ENCODE measurements at places on chromosomes 7 and 10.

DNA sequence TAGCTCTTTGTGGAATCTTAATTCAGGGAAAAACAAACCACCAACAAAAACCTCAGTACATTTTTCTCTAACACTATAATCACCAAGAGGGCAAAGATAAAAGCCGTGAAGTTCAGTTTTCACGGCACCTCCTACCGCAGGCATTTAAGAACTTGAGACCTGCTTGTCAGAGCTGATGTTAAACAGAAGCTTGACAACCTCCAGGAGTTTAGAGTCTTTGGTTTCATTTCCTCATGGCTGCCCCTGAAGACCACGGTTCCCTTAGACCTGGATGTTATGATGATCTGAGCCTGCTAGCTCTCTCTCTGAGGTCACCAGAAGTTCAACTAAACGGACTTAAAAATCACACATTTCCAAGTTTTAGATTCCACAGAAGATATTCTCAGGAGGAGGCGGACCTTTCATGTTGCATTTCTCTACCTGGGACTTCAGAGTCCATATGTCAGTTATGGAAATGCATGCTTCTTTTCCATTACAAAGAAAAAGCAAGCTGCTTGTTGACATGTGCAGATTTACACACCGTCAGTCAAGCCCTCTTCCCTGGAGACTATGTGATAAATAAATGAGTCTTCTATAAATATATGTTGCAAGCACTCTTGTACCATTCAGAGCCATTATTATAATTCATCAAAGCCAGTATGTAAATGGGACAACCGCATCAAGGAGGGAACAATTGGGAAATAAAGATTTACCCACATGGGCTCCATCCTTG is 258.0 kb downstream of the GFRA1 start:
- no peak for DNase-seq

DNA sequence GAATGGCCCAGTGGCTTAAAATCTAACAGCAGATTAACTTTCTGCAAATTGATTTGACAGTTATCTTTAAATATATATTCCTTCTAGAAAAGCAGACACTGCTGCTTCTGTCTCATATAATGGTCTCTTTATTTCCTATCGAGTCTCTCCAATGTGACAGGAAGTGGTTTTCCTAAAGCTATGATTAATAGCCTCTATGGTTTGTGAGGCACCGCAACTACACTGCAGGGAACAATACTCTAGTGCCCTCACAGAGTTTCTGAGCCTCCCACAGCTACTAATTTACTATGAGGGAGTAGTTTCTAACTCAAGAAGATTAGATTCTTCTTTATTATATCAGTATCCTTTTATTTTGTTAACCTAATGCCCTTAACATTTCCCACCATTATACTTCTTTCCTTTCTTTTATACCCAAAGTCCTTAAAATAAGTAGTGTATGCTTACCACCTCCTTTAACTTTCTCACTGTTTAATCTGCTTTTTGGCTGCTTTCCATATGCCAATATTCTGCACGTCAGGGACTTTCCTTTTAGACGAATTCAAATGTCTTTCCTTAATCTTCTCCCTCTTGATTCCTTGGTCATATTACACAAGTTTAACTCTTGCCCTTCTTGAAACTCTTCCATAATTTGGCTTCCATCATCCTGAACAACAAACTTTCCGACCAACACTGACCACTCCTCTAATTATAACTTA is 23.8 kb upstream of the AHR start:
- DNase-seq: no peak

DNA sequence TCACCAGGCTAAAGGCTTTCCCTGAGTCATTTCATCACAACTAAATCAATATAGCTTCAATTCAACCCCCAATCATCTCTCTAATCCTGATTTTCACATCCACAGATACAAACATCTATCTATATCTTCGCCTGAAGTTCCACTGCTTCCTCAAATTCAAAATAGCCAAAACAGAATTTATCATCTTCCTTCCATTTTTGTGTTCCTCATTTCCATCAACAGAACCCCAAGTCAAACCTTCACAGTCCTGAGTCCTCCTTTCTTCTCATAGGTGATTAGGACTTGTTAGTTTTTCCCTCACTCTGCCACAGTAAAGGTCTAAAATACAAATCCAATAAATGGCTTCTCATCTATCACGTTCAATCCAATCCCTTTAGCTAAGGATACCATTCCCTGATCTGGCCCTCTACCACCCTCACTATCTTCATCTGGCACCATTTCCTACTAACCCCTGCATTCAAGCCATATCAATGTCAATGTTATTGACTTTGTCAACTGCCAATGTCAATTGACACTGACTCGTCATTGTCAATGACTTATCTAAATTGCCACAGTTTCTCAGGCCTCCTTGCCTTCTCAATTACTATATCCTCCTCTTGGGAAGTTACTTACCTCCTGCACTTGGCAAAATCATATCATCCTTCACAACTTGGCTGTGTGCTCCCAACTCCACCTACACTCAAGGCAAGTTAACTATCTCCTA is 2.6 kb downstream of the HYCC1 start:
- no peak for DNase-seq

- peak; percentile 41 for DNase-seq
Measured at GRCh38 chr7:82729172-82730030, 285.8 kb upstream of the CACNA2D1 start.

DNA sequence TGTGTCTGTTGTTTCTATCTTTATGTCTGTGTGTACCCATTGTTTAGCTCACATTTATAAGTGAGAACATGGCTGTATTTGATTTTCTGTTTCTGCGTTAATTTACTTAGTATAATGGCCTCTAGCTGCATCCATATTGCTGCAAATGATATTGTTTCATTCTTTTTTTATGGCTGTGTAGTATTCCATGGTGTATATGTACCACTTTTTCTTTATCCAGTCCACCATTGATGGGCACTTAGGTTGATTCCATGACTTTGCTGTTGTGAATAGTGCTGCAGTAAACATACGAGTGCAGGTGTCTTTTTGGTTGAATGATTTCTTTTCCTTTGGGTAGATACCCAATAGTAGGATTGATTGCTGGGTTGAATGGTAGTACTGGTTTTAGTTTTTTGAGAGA is 48.2 kb downstream of the ZNRF2 start:
- DNase-seq: no peak

DNA sequence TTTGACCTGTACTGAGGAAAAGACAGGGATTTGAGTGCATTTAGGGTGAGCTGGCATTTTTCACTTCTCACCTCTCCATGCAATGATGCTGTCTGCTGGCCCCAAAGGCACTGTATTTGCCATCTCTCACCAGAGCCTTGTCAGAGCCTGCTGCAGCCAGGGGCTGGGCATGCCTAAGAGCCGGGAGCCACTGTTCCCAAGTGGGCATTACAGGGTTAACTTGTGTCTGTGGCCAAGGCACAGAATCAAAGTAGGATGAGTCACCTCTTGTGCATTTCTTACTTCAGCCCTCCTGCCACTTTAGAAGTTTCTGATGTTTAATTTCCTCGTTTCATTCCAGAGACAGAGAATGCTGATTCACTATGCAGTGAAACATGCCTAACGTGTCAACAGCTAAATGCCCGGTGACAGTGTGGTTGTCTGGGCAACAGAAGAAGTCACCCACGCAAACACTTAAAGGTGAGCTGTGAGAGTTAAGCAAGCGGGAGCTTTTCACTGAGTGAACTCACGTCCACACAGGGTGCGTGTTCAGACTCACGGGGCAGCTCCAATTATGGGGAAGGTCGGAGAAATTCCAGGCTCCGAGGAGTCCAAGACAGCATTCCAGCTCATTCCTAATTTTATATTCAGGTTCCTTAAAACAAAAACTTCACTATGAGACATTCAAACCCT is 57.1 kb upstream of the IGFBP3 start:
- peak; percentile 100 for DNase-seq

DNA sequence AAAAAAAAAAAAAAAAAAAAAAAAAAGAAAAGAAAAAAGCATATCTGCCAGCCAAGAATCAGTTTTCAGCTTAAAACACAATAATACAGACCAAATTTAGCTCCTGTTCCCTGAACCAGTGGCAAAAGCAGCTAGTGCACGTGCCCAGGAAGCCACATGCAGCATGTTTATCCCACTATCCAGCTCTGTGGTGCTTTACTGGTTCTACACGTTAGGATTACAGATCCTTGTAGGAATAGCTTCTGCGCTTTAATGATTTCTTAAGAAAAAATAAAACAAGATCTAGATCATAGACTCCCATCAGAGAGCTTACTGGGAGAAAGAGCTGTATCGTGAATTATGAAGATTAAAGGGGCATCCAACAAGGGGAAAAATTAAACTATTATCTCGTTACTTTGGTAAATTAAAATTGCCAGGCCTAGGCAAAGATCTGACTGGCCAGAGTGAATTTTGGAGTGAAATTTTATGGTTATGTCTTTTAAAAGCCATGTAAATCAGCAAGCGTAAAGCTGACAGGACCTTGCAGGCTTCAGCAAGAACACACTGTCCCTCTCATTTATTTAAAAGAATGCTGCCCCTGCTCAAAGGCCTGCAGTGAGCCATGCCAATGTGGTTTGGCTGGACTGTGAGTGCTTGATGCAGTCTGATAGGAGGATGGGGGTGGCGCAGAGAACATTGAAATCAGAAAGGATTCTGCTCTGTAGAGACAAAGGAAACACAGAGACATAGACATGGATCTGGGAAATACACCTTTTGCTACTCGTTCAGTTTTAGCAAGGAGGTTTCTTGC is 177.3 kb upstream of the PHYHIPL start:
- DNase-seq: no peak

GRCh38 chr7:149725426-149725821 is 48.0 kb downstream of the ZNF467 start:
- DNase-seq: no peak

- DNase-seq: no peak
Measured at GRCh38 chr10:15140698-15141097, 27.8 kb downstream of the NMT2 start.

DNA sequence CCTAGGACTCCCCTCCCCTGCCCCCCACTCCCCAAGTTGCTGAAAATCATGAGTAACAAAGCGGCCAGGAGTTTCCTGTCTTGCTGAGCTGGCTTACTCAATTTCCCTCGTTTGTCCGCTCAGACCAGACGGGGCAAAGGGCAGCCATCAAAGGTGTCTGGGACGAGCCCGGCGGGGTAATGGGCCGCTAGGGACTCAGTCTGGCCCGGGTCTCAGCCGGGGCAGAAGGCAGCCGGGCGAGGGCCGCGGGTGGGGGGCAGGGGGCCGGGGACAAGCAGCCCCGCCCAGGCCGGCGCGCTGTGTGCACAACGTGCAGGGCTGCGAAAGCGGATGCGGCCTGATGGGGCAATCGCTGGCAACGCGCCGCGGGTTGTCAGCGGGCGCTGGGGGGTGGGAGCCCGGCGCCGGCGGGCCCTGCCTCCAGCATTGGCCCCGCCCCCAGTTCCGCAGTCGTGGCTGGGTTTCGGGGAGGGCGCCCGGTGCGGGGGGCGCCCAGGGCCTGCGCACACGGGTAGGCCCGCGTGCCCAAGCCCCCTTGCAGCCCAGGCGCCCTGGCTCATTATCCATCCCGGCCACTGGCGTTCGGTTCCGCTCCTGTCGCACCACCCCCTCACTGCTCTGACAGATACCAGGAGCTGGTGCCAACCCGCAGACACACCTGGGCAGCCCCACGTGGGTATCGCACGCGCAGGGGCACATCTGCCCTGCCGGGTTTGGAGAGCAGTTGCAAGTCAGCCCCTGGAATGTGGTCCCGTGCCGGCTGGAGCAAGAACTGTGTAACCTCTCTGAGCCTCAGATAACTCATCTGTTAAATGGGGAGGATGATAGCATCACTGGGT is 35.1 kb downstream of the DNAJB12 start:
- DNase-seq: peak; percentile 95

- no peak for DNase-seq
Measured at GRCh38 chr10:84340187-84340586, 11.8 kb downstream of the CCSER2 start.

DNA sequence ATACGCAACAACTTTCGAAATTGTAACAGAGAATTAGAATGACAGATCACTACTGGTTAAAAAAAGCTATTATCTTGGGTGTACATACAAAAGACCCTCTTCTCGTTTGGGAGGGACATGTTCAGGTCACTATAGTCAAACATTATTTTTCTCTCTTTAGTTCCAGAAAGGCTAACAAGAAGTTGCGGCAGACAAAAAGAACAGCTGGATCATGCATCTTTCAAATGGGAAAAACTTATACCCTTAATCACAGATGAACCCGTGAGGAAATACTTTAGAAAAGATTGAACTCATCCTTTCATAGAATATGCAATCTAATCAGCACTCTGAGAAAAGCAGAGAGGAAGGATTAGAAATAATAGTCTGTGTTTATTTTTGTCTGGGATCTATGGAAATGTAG is 72.5 kb downstream of the EVX1 start:
- DNase-seq: no peak

DNA sequence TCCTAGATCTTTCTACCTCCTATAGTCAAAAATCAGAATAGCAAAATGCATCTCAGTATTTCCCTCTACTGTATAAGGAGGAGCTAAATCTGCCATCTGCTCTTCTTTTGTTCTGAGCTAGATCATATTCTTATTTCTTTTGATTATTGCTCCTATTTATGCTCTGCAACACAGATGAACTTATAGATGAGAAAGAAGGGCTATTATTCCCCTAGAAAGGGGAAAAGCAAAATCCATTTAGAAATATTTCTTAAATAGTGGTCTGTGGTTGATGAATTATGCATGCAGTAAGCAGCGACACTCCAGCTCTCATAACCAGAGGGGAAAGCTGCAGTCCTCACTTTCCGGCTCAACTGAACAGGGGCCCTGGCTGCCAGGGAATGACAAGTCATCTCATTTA is 207.3 kb upstream of the SORCS1 start:
- no peak for DNase-seq

GRCh38 chr10:100148353-100149211 is 37.2 kb downstream of the ERLIN1 start:
- peak; percentile 50 for DNase-seq

- no peak for DNase-seq
Measured at GRCh38 chr7:141333459-141333858, 217.8 kb upstream of the AGK start.

DNA sequence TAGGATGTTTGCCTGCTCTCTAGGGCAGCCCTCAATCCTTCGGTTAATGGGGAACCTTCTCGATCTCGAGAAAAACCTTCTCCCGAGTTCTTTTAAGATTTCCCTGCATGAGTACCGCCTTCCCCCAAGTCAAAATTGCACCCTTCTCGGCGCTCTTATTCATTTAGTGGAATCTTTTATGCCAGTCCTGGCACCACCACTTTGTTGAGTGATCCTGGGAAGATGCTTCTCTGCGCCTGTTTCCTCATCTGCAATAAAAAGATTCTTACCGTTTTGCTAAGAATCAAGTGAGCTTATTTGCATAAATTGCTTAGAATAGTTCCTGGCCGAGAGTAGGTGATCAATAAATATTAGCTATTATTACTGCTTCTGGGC is 697 bp downstream of the ARPC1A start:
- no peak for DNase-seq

GRCh38 chr10:10326116-10326515 is 691.6 kb upstream of the CELF2 start:
- DNase-seq: no peak

DNA sequence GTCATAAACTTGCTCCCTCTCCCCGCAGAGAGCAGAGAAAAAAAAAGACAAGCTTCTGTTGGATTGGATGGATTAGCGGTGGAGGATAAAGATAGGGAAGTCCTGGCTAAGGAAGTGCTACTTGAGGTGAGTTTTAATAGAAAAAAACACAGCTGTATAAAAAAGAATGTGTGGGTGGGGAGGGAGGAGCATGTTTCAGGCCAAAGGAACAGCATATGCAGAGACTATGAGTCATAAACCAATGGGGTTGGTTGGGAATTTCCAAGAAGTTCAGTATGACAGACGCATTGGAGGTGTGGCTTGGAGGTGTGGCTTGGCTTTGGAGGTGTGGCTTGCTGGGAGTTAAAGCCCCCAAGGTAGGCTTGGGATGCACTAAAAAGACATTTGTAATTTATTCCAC is 103.0 kb upstream of the LSM8 start:
- DNase-seq: peak; percentile 34

Data from PC-9 (cell line).